Activated CD8-positive, alpha-beta memory T cell treated with anti-CD3 and anti-CD28 coated beads, Interleukin-2, amount 50 U/mL, for 48 hours (primary cell): ENCODE measurements at places on chromosomes 1 and 21.

DNA sequence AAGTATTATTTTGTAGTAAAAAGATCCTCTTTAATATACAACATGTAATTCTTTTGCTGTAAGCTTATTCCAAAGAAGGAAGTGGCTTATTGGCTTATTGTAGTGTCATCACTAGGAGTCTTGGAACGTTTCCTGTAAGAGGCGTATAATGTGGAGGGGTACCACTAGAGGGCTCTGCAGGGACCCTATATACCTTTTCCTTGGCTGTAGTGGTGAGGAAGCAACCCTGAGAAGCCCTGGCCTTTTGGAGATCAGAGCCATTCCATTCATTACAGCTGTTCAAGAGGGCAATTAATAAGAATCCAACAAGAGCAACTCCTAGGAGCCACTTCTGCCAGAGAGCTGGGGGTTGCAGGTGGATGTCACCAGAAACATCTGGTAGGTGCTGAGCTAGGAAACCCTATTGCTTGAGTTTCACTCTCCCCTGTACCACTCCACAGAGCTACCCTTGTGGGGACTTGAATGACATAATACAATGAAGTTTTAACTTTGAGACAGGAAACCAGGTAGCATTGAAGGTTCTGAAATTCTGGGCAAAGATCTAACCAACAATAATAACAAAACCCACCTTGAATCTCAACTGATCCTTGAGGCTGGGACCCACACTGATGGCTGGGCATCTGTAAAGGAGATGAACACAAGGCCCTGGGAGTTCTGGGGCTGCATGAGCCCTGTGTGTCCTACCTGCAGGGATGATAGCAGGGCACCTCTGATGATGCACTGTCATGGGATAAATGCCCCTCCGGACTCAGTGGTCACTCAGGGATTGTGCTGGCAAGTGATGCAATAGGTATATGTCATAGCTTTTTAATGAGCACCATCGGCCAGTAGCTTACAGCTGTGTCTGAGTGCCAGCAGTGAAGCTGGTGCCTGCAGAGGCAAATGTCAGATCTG lies 160.2 kb upstream of the COA6 start:
- DNase-seq = no peak

DNA sequence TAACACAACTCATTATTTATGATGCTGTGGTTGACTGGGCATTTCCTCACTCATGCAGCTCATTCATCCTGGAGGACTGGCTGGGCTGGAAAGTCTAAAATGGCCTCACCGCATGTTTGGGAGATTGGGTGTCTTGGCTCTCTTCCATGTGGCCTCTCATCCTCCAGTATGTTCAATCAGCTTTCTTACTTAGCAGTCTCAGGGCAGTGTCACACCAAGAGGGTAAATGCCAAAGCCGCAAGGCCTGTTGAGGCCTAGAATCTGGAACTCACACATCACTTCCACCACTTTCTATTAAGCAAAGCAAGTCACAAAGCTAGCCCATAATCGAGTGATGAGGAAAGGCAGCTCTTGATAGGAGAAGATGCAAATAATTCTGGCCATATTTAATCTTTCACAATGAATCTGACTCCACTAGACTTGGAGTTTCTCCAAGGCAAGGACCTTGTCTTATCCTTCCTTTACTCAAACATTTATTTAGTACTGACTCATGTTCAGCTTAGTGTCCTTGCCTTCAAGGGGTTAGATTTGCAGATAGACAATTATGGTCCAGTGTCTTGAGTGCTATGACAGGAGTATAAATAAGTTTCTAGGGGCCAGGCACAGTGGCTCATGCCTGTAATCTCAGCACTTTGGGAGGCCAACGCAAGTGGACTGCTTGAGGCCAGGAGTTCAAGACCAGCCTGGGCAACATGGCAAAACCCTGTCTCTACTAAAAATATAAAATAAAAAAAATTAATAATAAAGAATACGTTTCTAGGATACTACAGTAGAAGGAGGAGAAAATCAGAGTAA lies 45.1 kb downstream of the TMEM53 start:
- DNase-seq = no peak

- DNase-seq = no peak
These were observed 113.7 kb upstream of the PALMD start for GRCh38 chr1:99532276-99532580.

DNA sequence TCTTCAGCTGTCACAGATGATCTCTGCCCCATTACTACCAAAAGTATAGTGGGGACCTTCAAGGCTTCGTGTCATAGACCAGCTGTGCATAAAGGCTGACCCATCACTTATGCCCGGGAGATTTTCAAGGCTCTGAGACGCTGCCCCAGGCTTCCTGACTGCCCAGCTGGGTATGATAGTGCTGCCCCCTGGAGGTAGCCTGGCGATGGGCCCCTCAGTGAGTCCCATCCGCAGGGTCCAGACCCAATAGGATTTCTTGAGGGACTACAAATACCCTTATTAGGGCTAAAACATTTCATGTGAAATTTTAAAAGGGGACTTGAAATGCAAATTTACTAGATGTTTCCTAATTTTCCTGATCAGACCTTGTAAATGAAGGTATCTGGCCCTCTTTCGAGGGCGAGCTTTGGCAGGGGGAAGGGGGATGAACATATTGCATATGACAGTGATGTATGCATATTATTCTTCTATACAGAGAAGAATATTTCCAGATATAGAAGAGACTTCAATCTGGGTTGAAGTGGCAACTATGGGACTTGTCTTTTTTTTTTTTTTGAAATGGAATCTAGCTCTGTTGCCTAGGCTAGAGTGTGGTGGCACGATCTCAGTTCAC lies 11.7 kb upstream of the FCMR start:
- peak; percentile 86 for DNase-seq

DNA sequence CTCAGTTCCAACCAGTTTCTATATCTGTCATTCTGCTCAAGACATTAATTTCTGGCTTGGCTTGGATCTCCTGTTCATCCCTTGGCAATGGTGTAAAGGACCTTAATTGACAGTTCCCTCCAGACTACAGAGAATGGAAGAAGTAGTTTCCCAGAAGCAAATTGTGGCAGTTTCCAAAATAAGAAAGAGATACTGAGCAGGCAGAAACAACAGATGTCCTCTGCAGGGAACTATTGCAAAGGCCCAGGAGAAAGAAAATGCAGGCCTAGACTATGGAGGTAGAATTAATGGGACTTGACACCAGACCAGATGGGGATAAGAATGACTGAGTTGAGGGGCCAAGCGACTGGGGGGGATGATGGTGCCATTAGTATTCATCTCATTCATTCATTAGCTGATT lies 6.1 kb upstream of the AK2 start:
- no peak for DNase-seq

GRCh38 chr1:48080331-48081255 lies 83.4 kb upstream of the TRABD2B start:
- DNase-seq = no peak

DNA sequence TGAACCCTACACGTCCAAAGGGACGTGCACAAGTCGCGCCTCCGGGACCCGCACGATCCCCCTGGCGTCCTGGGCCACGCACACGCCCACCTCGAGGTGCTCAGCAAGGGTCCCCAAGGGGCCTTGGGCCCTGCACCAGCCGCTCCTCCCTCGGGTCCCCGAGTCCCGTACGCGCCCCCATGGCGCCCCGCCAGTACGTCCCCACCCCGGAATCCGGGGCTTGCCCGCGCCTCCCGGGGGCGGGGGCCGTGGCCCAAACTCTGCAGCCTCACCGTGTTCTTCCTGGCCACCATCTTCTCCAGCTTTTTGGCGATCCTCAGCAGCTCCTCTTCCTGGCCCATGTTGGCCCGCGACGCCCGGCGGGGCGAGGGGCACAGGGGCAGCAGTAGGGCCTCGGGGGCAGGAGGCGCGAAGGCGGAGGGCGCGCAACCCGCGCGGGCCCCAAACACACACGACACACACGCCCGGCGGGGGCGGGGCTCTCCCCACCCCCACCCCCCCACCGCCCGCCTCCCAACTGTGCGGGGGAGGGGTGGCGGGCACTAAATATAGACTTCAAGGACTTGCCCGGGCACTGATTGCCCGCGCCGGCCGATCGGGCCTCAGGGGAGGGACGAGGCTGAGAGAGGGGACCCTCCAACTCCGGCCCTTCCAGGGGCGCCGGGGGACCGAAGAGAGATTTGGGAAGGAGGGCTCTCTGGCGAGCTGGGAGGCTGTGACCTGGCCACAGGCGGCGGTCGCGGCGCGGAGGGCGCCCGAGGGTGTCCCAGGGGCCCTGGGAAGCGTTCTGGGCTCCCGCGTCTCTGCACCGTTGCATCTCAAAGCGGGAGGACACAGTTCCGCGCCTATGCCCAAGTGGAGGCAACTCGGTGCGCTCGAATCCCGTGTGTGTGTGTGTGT lies at the start of gene TCEA3:
Gene TCEA3 (minus strand): TSS at position 456 of the 900 bp plus-strand sequence. CDS start 115 bp downstream, at position 341.
- DNase-seq = peak; percentile 66

DNA sequence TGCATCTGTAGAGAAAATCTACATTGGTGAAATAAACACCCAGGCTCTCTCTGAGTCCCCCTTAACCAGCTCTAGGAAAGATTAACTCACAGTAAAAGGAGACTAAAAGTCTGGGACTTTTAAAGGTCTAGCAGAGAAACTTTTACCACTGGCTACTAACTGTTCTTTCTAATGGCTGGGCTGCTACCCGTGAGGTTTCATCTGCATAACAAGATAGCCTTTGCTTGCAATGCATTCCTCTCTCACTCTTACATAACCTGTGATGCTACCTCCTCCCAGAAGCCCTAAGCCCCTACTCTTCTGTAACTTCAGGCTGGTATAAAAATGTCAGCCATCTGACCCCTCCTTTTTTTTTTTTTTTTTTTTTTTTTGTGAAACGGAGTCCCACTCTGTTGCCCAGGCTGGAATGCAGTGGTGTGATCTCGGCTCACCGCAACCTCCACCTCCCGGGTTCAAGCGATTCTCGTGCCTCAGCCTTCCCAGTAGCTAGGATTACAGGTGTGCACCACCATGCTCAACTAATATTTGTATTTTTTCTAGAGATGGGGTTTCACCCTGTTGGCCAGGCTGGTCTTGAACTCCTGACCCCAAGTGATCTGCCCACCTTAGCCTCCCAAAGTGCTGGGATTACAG lies 344.2 kb downstream of the RGS7 start:
- DNase-seq = no peak
